Lower lobe of right lung (tissue), 2 donors: ENCODE measurements at places on chromosomes 13 and 19. TPM values are rescaled to one million over a fixed set of nuclear protein-coding genes. Genes with fewer than 3 reads are reported as not detected.

GRCh38 chr19:58579473-58580142 is 6.5 kb upstream of the MZF1 start:
- no peak for DNase-seq

DNA sequence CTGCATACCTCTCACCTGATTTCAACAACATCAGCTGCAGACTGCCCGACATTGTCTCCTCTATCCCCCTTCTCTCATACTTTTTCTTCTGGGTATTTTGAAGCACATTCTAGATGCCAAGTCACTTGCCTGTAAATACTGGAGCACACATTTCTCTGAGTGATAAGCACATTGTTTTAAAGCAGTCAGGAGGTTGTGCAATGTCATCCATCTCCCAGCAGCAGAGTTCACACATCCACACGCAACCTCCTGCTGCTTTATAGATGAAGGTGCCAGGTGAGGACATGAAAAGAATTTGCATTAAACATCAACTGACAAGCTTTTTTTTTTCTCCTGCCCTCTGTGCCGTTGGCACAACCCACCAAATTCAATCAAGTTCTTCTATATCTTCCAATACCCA is 5.5 kb downstream of the UPK1A start:
- DNase-seq = no peak

- DNase-seq = no peak
Measured at GRCh38 chr19:43495082-43495481, 9.5 kb downstream of the PHLDB3 start.

DNA sequence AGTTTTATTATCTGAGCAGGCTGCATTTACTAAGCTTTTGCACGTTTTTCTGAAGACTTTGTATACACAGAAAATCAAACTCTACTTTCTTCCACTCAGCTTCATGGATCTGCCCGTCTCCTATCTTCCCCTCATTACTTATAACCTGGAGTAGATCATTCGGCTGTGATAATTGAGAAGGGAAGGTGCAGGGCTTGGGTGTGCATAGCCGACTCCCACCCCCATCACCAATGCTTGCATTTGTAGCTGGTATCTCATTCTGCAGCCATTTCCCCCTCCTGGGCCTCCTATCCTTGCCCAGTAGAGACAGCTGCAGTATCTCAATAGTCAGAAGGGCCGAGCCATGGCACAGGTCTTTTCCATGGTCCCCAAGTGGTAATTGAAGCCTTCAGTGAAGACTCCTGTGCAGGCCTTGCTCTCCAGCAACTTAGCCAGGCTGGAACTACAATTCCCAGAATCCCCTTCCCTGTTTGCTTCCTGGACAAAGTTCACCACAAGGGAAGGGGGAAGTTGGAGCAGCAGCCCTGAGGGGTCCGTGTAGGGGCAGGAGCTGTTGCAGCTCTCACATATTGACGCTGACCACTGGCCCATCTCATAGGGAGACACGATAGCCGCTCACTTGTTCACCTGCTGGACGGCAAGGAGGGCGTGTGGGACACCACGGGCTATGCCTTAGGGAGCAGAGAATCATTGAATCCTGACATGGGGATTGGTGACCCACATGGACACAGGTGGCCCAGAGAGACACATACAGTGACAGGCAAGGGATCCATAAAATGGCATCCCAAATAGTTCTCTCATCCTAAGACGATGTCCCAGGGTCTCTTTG is 2.1 kb upstream of the SIGLEC8 start:
- no peak for DNase-seq

- DNase-seq = peak; percentile 79
Measured at GRCh38 chr19:18415178-18415867, 3.9 kb upstream of the SSBP4 start.

Gene RNF225
- total RNA-seq = not detected

Gene CEACAM20
- 0.30 TPM for total RNA-seq

Gene LGALS7B
- total RNA-seq = not detected
